ENCODE measurements at places on chromosomes 4 and X.

DNA sequence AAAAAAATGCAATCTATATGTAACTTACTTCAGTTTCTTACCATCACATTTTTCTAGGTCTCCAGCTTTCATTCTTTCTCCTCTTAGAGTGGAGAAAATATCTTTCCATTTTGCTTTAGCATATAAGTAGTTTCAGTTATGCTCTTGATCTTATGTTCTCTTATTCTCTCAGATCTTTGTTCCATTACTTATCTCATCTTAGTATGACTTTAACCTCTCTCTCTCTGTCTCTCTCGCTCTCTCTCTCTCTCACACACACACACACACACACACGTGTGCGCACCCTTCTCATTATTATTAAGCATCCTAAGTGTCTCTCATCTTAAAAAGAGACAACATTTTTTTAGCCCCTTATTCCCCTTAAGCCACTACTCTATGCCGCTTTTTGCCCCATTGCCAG, 92.8 kb downstream of the FAAH2 start:
- no peak for DNase-seq

DNA sequence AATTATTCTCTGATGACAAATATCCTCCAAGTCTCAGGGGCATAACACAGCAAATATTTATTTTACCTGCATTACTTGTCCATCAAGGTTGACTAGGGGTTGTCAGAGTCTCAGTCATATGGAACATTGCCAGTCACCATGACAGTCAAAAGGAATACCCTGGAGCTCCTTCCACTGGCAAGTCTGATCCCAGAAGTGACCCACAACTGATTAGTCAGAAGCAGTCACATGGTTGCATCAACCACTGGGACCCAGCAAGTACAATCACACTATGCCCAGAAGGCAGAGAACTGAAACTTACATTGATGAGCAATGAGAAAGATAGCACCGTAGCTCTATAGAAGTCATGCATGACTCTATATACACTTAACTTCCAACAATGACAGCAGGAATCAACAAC, 41.9 kb upstream of the SOD3 start:
- no peak for DNase-seq

GRCh38 chr4:17324386-17324830, 187.5 kb downstream of the QDPR start:
- DNase-seq, result no peak

- no peak for DNase-seq
These were observed 641.6 kb downstream of the ANKRD50 start for GRCh38 chr4:124070688-124071484.

DNA sequence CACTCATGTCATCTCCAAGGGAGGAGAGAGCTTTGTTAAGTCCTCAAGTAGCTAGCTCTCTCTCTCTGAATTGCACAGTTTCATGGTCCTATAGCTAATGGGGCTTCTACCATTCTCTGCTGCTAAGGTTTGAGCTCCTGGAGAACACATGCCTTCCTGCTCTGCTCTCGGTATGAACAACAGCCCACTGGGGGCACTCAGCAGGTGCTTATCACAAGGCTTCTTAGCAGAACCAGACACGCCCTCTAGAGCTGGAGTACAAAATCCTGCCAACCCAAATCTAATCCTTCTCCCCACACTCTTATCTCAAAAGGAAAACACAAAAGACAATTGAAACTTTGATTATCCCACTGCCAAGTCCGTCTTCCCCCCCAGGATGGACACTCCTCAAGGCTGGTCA, 176.5 kb downstream of the HS3ST1 start:
- DNase-seq, result no peak

DNA sequence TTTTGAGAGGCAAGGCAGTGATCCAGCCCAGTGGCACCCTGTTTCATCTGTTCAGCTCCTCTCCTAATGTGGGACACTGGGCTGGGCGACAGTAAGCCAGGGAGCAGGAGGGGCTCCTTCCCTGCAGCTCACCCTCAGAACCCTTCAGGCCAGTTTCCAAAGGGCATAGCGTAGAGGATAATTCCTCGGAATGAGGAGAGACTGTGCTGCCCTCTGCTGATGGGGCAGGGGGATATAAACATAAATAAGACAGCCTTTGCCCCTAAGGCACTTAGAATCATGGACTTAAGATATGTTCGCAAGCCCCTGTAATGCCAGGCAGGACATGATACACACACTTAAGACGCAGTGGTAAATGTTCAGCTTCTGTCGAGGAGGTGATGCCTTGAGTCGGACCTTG, 27.9 kb upstream of the ZNF185 start:
- DNase-seq, result no peak

- no peak for DNase-seq
These were observed 29.9 kb upstream of the TTC29 start for GRCh38 chr4:146975527-146975926.

- no peak for DNase-seq
These were observed 48.8 kb upstream of the SHOX start for GRCh38 chrX:581720-582298.

DNA sequence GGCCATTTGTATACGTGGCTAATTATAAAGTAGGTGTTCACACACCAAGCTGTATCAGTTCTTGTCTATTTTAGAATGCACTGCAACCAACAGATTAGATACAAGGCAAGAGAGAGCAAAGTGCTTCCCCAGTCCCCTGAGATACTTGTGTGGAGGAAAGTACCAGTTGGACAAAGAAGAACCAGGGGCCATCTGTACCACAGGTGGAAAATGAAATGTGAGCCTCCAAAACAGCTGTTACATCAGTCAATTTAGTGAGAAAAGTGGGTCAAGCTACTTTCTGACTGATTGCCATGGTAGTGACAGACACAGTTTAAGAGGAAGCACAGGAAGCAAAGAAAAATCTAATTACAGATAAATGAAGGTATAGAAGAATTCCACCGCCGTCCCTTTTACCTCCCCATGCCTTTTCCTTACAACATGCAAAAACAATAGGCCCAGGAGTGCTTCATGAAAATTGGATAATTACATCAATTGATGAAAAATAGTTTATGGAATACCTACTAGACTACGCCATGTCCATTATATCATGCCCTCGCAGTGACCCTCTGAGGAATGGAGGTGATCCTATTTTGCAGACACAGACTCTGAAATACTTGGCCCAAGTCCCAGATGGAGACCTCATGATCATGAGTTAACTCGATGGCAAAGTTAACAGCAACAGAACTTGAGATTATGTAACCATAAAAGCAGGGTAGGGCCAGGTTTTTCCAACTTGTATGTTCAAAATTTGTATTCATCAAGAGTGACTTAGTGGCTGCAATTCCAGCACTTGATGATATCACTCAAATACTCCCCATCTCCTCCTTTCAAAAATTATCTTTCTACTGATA, 15.8 kb downstream of the SMPX start:
- DNase-seq, result no peak

- no peak for DNase-seq
These were observed 49.7 kb upstream of the TMEM164 start for GRCh38 chrX:109952985-109953905.

DNA sequence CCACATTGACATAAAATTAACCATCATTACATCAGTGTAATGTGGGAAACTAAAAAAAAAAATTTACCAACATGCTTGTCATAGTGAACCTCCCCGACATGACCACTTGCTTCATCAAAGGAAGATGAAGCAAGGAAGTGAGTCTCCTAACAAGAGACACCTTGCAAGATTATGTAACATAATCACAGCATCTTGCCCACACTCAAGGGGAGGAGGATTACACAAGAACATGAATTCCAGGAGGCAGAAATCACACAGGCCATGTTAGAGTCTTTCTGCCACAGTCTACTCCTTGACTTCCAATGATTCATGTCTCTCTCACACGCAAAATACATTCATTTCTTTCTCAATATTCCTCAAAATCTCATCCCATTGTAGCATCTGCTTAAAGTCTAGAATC, 93.3 kb downstream of the AKAP4 start:
- DNase-seq, result peak; percentile 11

GRCh38 chr4:63618883-63619718, 790.1 kb downstream of the TECRL start:
- DNase-seq, result no peak

GRCh38 chrX:50962156-50962555, 51.6 kb downstream of the BMP15 start:
- DNase-seq, result no peak

DNA sequence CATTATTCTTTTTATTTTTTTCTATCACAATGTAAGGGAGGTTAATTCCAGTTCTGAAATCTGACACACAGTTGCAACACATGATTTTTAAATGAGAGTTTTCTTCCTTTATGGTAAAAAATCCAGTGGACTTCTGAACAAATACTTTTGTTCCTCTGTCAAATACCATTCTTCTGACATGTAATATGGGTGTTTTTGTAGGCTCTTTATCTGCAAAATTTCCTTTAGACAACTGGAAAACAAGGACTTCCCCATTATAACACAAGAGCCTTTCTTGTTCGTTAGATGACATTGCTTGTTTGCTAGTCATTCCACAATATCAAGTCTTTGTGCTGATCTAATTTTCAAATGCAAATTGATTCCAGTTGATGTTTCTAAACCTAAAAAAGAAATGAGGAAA, 7.7 kb downstream of the FANCB start:
- no peak for DNase-seq

- DNase-seq, result no peak
These were observed 29.2 kb downstream of the LETM1 start for GRCh38 chr4:1826531-1827350.

GRCh38 chrX:19931146-19931545, 43.7 kb upstream of the SH3KBP1 start:
- no peak for DNase-seq

DNA sequence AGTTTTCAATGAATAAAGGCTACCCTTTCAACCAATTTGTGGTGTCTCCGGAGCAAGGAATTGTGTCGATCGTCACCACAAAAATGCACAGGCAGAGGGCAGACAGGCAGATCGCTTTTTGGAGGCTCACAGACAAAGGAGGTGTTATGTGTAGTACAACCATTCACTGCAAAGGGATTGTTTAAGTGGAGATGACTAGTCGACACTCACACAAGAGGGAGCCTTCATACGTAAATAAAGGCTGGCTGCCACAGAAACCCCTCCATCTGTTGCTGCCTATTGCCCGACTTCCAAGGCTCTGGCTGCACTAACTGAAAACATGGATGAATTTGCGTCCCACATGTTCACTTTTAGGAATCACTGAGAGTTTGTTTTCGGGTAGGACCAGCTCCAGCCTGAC, 281.1 kb downstream of the NKX6-1 start:
- no peak for DNase-seq

- DNase-seq, result no peak
These were observed 64.0 kb upstream of the BRS3 start for GRCh38 chrX:136423724-136424123.

- no peak for DNase-seq
These were observed 75.8 kb downstream of the ATG4A start for GRCh38 chrX:108167211-108167872.

DNA sequence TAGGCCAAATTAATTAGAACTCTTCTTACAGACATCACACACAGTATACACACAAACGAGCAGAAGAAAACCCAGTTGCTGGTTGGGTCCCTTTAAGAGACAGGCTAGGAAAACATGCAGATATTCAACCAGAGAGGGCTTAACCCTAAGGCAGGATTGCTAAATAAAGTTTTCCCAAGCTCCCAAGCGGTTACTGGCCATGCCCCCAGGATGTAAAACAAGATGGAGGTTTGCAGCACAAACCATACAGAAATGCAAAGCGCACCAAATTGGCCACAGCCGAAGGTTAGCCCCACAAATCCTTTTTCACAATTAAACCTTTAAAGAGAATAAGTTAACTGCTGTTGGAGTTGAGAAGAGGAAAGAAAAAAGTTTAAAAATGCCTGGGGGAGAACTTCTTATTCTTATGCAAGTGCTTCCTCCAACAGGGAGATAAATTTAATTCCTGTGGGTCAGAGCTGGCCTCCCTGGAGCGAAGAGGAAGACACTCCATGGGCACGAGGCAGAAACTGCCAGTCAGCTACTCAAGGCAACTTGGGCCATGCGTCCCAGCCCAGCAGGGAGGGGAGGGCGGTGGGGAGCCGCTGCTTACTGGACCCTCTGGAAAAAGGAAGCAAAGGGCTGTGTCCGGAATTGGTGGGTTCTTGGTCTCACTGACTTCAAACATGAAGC, 167.6 kb upstream of the ARSJ start:
- no peak for DNase-seq

- peak; percentile 34 for DNase-seq
These were observed 37.7 kb downstream of the NHS start for GRCh38 chrX:17412692-17413091.

- DNase-seq, result no peak
These were observed 507.7 kb downstream of the PDHA2 start for GRCh38 chr4:96347582-96347981.

- DNase-seq, result no peak
These were observed 199.9 kb downstream of the PCDH7 start for GRCh38 chr4:30920043-30920442.

GRCh38 chrX:130060122-130061069, 49.9 kb downstream of the ELF4 start:
- DNase-seq, result no peak

GRCh38 chr4:97235521-97235920, 907.8 kb downstream of the STPG2 start:
- no peak for DNase-seq

GRCh38 chr4:188683571-188683970, 544.3 kb downstream of the TRIML1 start:
- no peak for DNase-seq

GRCh38 chrX:73876911-73877310, 313.9 kb downstream of the CHIC1 start:
- no peak for DNase-seq

GRCh38 chrX:55908661-55909212, 191.2 kb downstream of the RRAGB start:
- DNase-seq, result no peak

DNA sequence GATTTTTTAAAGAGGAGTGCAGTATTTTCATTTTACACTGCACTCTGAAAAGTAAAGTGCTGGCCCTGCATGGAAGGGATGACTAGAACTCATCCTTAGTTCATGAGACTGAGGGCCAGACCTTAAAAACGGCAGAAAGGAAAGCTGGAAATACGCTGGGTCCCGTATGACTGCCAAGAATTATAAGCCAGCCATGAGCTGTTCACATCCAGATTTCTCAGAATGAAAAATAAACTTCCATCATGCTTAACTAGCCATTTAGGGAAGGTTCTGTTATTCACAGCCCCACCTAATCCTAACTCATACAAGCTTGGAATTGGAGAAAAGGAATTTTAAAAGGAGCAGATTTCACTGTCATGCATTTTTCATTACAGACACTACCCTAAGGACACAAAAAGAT, 894.4 kb downstream of the FAT4 start:
- DNase-seq, result no peak

- no peak for DNase-seq
These were observed 117.1 kb upstream of the BMP3 start for GRCh38 chr4:80913381-80913780.

GRCh38 chr4:110514889-110515479, 39.0 kb downstream of the ENPEP start:
- DNase-seq, result no peak

DNA sequence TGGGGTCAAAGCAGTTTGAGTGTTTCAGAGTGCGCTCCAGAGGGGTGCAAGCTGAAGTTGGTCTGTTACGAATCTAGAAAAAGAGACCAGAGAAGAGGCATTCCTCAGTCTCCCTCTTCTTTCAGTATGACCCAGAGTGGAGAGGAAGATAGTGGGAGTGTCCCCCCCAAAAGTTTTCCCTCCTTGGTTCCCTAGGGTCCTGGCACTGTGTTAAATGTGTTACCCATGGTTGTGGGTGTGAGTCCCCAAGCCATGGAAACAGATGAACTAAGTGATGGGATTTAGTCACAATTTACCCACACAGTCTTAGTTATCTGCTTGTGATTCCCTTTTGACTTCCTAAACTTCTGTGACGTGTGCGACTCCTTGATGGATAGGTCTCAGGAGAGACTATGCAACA, 27.0 kb upstream of the NAF1 start:
- DNase-seq, result no peak

- no peak for DNase-seq
These were observed 15.1 kb downstream of the TAF9B start for GRCh38 chrX:78124307-78124706.
